ENCODE measurements at places on chromosomes 3 and 15.

- no peak for DNase-seq
Measured at GRCh38 chr3:112979244-112979832, 4.4 kb upstream of the CD200R1 start.

- no peak for DNase-seq
Measured at GRCh38 chr15:101012326-101013200, 93.4 kb downstream of the LRRK1 start.

GRCh38 chr3:108406063-108406660, 104.2 kb downstream of the MYH15 start:
- DNase-seq = no peak

- no peak for DNase-seq
Measured at GRCh38 chr3:154886437-154886836, 193.7 kb upstream of the MME start.

DNA sequence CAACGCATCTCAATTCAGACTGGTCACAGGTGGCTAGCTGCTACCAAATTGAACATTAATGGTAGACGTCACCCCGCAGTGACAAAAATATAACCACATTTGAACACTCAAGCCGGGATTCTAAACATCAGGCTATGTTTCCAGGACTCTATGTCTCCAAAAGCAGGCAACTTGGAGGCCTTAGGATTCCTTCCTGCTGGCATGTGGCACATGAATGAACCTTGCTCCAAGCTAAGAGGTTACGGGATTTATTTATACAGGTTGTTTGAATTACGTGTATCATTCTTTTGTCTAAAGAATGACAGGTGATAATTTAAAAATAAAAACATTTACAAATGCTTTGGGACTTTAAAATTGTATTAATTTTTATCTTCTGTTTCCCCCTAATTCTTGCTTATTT, 864.4 kb upstream of the CFAP20DC start:
- DNase-seq = no peak

DNA sequence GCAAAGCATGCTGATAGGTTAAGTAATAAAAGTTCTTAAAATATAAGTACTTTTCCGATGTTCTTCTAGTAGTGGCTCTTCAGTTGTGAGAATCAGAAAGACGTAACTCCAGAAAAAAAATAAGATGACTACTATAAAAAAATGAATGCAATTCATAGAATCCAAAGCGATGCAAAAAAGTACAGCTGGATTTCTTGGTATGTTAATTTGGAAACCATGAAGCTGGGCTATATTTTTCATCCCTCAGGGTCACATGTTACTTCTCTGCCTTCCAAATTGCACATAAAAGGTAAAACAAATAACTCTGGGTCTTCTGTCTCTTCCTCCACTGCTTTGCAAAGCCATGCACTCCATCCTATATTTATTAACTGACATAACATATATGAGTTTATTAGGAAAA, 843.9 kb upstream of the DPPA4 start:
- no peak for DNase-seq

- peak; percentile 37 for DNase-seq
Measured at GRCh38 chr3:150740733-150741496, 22.1 kb downstream of the SIAH2 start.

GRCh38 chr15:79311901-79312553, 1.1 kb downstream of the TMED3 start:
- DNase-seq = no peak

GRCh38 chr15:90483637-90484036, 46.1 kb upstream of the CRTC3 start:
- no peak for DNase-seq

- no peak for DNase-seq
Measured at GRCh38 chr15:100454148-100454547, 74.6 kb downstream of the CERS3 start.

- DNase-seq = no peak
Measured at GRCh38 chr15:29141308-29142128, 128.1 kb downstream of the NSMCE3 start.

DNA sequence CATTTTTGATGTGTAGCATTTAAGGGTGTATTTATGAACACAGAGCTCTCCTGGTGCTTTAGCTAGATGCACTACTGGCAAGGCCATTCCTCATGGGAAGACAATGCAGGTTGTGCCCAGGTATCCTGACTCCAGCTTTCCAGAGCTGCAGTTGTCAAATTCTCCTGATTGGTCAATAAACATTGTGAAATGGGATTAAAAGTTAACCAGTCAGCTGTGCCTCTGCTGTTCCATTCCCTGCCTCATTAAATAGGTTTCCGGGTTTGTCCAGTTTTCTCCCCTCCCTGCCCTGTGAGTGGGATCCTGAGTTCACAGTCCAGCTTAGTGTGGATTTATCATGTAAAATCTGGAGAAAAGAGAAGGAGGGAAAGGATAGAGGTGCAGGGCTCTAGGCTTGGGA, 207.3 kb downstream of the SQOR start:
- DNase-seq = no peak

GRCh38 chr15:63968700-63969099, 77.6 kb downstream of the DAPK2 start:
- DNase-seq = no peak

Measured in activated CD4-positive, alpha-beta T cell treated with anti-CD3 and anti-CD28 coated beads for 24 hours (primary cell).